ENCODE measurements at places on chromosomes 1 and 21.

GRCh38 chr1:201792534-201793305, 36.2 kb upstream of the IPO9 start:
- DNase-seq = peak; percentile 49

GRCh38 chr1:197464044-197464443, 196.0 kb downstream of the CRB1 start:
- DNase-seq = no peak

GRCh38 chr21:43937891-43938309, 72.9 kb downstream of the AGPAT3 start:
- no peak for DNase-seq

GRCh38 chr1:232524056-232524455, 105.9 kb downstream of the SIPA1L2 start:
- no peak for DNase-seq

GRCh38 chr1:106620521-106620954, 435.9 kb upstream of the PRMT6 start:
- DNase-seq = no peak

- no peak for DNase-seq
Observed at GRCh38 chr1:230808281-230808872, 59.9 kb downstream of the C1orf198 start.

Data from stimulated activated CD4-positive, alpha-beta T cell treated with anti-CD3 and anti-CD28 coated beads, Interleukin-4, amount 100 ng/mL, for 48 hours (primary cell).